ENCODE measurements at places on chromosomes 7 and 10.

GRCh38 chr7:25775999-25776743 is 375.8 kb upstream of the NFE2L3 start:
- ATAC-seq = no peak

- no peak for ATAC-seq
Measured at GRCh38 chr7:132347858-132348257, 228.4 kb downstream of the PLXNA4 start.

DNA sequence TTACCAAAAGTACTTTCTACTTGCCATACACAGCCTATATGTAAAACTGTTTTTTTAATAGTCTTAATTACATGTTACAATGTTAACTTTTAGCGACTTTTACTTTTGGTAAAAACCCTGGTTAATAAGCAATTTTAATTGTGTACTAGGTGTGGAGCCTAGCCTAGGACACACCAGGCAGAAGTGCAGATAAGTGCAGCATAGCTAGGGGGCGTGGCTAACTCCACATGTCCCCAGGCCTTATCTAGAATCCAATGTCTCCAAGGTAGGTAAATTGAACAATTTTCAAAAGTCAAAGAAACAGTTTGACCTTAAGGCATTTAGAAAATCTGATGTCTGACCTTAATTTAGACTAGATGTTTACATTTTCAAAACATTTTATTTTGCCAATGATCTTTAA is 858.7 kb downstream of the CCSER2 start:
- no peak for ATAC-seq

GRCh38 chr10:43997330-43997729 is 348.6 kb upstream of the ZNF32 start:
- no peak for ATAC-seq

DNA sequence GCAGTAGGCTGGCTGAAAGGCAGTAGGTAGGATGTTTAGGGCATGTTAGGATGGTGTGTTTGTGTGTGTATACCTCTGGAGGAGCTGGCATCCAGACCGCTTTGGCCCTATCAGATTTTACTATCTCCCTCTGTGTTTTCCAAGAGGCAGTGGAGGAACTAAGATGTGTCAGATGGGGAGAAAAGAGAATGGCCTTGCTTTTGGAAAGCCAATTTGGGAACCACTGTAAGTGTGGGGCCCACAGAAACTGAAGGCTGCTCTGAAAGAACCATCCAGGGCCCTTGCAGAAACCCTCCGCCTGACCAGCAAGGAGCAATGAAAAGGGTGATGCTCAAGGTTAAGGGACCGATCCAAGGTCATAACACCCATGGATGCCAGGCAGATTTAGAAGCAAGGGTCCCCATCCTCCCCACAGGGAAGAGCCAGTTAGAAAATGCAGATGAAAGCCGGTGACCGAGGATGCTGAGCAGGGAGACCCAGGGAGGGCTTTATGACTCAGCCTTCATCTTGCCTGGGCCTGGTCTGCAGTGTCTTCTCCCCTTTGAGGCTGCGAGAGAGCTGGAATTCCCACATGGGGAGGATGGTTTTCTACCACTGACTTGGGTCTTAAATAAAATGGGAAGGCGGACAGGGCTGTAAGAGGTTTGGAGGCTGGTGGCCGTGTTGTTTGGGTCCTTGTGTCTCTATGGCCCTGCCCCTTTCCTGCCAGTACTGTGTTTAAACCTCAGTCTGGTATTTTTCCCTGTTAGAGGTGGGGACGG is 275.8 kb downstream of the LRMDA start:
- no peak for ATAC-seq

Measured in SK-N-SH treated with all-trans-retinoic acid at 6 μM for 48 hours (cell line).